Thoracic aorta endothelial cell (primary cell): ENCODE measurements at places on chromosomes 7 and 10. TPM values are rescaled to one million over a fixed set of nuclear protein-coding genes. Genes with fewer than 3 reads are reported as not detected.

ICA1 gene
- 37.2 and 45.6 TPM in 2 replicates for total RNA-seq

MLXIPL gene
- not detected in 2 replicates for total RNA-seq

MMP21 gene
- total RNA-seq: 0.13 TPM in 1 of 2 replicates, not detected in the other

CTNNA3 gene
- not detected in 2 replicates for total RNA-seq

CALHM1 gene
- total RNA-seq: not detected in 2 replicates

LRRD1 gene
- total RNA-seq: 0.07 and 0.13 TPM in 2 replicates
